NCI-H1048 (cell line): ENCODE measurements at places on chromosomes 5 and 9.
A peak's percentile ranks its signal among the peaks of the same experiment; 100 is the strongest.

DNA sequence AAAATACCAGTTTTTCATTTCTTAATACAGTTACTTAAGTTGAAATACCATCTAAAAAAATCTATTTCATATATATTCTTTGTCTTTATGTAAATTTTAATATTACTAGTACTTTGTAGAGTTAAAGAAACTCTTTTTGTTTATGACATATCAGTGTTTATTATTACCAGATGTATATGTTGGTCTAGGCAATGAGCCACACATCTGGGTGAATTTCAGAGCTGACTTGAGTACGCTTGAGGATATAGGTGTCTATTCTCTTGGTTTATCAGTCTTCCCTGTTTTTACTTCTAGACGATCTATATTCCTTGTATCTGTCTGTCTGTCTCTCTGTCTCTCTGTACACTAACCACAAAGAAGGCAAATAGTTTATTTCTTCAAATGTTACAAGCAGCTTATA, 2.9 kb downstream of the SMAD5 start:
- no peak for DNase-seq

DNA sequence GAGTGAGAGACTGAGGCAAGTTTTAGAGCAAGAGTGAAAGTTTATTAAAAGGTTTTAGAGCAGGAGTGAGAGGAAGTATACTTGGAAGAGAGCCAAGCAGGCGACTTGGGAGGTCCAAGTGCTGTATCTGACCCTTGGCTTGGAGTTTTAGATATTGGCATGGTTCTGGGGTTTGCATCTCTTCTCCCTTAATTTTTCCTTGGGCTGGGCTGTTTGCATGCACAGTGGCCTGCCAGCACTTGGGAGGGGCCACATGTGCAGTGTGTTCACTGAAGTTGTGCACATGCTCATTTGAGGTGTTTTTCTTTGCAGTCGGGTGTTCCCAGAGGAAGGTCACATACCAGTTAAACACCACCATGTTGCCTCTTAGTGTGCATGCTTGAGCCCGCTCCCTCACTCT, 464.1 kb downstream of the DMRT2 start:
- DNase-seq: no peak

DNA sequence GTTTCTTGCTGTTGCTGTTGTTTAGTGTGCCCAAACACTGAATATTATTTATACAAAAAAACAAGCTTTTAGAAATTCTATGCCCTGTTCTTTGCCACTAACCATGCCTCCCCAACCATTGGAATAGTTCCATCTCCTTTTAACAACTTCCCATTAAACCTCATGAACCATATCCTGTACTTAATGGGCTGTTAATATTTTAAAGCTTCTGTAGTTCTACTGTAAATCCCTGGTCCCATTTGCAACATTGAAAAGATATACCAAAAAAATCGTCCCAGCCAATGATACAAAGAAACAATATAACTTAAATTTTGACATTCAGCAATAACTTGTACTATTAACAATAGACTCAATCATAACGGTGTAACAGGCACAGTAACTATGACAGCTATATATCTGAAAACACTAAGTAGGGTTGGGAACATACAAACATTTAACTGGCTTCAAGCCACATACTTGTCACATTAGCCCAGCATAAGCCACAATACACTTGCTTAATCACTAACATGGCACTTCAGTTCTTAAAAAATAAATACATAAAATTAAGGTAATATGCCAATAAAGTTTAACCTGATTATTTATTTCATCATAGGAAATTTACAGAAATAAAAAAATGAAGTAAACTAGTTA, 86.1 kb downstream of the ADAMTS6 start:
- no peak for DNase-seq

- DNase-seq: no peak
Measured at GRCh38 chr9:70486127-70486526, 71.7 kb upstream of the KLF9 start.

GRCh38 chr5:10987925-10988504, 227.0 kb upstream of the DAP start:
- peak; percentile 33 for DNase-seq

GRCh38 chr9:116147821-116148220, 5.8 kb upstream of the PAPPA start:
- DNase-seq: no peak

DNA sequence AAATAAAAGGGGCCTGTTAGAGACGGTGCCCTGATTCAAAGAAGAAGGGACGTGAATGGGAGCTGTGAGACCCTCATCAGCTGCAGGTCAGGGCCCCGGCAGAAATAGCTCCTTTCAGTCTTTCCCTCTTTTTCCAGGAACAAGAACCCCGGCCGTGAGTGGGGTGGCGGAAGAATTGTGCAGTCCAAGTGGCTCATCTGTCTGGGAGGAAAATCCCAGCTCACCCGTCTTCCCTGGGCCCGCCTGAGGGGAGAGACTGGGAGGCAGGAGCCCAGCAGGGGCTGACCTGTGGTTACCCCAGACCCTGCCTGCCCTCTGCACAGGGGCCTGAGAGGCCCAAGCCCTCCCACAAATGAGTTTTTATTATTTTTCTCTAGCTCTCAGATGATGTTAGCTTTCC, 24.8 kb upstream of the CSF1R start:
- DNase-seq: no peak

- no peak for DNase-seq
Measured at GRCh38 chr5:113330533-113331208, 104.1 kb downstream of the TSSK1B start.

DNA sequence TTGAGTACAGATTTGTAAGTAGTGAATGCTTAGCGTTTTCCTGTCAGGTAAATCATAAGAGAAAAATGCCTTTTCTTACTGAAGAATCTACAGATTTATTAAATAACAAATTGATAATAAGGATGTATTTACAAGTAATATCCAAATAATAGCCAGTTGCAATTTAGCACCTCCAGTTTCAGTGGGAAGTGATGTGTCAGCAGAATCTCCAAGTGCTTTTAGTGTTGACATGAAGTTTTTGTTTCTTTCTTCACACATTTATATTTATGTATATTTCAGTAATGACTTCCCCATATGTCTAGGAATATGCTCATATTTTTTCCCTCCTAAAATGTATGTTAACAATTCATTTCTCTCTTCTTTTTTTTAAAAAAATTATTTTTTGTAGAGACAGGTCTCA, 229.9 kb upstream of the GRIN3A start:
- no peak for DNase-seq

DNA sequence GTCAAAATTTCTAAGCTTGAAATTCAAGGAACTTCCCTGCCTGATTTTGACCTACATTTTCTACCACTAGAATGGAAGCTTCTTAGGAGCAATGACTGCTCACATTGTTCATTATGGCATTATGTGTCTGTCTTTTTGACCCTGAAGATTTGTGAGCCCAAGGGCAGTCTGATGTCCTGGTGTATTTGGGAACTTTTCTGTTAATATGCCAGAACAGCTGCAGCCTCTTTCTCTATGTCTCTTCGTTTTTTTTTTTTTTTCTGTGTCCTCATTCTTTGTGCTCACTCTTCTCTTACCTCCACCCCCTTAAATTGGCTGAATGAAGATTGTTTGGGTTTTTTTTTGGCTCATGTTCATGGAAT, 34.8 kb upstream of the TMC1 start:
- no peak for DNase-seq

DNA sequence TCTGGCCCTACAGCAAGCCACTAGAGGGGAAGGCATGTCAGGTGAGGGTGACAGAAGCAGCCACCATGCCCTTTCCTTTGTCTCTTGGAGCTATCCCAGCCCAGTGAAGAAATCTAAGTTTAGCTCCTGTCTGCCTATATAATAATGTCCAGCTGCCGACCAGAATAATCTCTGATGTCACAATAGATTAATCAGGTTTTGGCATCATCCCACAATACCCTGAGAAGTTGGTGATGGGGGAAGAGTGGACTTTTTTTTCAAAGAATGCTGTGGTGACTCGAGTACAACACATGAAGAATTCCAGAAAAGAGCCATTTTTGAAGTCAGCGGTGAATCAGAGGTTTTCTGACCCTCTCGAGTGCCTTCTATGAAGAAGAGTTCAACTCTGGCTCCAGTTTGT, 1.7 kb upstream of the TSLP start:
- no peak for DNase-seq

GRCh38 chr5:168347368-168348083, 56.1 kb downstream of the WWC1 start:
- DNase-seq: no peak

- DNase-seq: no peak
Measured at GRCh38 chr5:592158-592557, 20.0 kb upstream of the CEP72 start.

- DNase-seq: no peak
Measured at GRCh38 chr9:89593727-89594427, 10.9 kb upstream of the GADD45G start.

GRCh38 chr5:35813521-35813920, 43.2 kb upstream of the IL7R start:
- DNase-seq: no peak

GRCh38 chr9:85212887-85213286, 528.9 kb downstream of the AGTPBP1 start:
- no peak for DNase-seq

GRCh38 chr5:150502847-150503246, 5.1 kb upstream of the NDST1 start:
- no peak for DNase-seq
